Adrenal gland (tissue), 19 donors: ENCODE measurements at places on chromosomes 2 and 18. TPM values are rescaled to one million over a fixed set of nuclear protein-coding genes. Genes with fewer than 3 reads are reported as not detected.

DNA sequence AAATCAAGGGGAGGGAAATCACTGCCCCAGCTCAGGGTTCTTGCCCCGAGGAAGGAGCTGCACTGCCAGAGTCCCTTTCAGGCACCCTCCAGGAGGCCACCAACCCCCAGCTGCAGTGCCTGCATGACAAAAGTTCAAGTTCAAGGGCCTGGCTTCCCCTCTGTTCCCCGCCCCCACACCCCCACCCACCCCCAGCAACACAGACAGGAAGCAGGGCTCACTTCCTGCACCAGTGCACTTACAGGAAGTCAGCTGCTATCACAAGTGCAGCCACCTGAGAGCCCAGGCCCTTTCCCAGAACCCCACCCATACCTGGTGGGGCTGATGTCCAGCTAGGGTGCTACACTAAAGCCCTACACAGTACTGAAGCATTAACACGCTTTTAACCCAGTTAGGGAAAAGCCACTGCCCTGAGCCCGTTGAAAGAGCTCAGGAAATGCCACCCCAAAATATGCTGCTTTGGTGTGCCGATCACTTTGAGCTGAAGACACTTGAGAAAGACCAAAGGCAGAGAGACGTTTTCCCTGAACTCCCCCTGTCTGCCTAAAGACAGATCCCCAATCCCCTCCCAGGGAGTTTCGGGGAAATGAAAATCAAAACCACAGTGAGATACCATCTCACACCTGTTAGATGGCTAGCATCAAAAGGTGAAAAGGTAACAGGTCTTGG is 109.9 kb upstream of the CAB39 start:
- DNase-seq = no peak

GRCh38 chr2:204172145-204172600 is 235.6 kb downstream of the ICOS start:
- DNase-seq = no peak

SERPINB5 gene
- 0.06 TPM for total RNA-seq

DNA sequence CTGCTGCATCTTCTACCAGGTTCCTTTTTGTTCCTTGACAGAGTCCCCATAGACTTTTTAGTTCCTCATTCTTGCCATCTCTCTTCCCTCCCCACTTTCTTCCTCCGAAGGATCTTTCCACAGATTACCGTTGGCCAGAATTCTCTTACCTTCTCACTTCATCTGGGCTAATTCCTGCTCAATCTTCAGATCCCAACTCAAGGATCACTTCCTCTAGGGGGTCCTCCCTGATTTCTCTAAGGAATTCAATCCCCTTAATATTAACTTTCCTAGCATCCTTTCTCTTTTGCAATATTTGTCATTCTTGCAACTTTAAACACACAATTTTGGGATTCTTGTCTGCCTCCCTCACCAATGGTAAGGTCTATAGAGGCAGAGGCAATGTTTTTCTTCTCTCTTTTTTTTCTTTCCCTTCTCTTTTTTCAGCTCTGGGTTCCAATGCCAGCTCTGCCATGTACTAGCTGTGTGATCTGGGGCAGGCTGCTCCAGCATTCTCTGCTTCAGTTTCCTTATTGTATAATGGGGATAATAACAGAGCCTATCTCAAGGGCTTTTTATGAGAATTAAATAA is 5.4 kb upstream of the KCNE4 start:
- no peak for DNase-seq

DNA sequence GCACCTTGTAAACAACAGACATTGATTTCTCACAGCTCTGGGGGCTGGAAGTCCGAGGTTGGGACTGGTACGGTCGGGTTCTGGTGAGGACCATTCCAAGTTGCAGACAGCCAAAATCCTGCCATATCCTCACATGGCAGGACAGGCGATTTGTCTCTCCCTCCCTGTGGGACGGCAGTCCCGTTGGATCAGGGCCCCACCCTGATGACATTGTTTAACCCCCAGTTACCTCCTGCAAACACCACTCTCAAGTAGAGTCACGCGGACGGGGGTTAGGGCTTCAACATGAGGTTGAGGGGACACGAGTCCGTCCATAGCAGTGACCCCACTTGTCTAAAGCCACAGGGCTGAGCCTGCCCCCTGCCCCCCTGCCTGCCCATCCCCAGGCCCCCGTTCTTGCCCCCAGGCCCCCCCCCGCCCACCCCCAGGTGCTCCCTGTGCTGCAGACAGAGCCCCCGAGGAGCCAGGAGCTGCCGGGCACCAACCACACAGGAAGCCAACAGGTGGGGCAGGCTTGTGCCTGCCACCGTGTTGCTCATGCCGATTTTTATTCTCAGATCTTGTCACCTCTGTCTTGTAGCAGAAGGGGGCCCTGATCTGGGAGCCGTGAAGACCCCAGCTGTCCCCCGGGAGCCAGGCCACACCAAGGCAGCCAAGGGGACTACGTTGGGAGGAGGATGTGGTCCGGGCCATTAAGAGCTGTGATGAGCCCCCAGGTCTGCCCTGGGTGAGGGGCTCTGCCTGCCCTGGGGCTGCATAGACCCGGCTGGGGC is 82.2 kb downstream of the NFATC1 start:
- peak; percentile 5 for DNase-seq

POU3F3 gene
- total RNA-seq = 0.08 TPM

- DNase-seq = no peak
These were observed 257.9 kb downstream of the TMX3 start for GRCh38 chr18:68456985-68457384.

- no peak for DNase-seq
These were observed 69.3 kb downstream of the NOL10 start for GRCh38 chr2:10620481-10620880.
